ENCODE measurements at places on chromosomes 1 and 21. TPM values are rescaled to one million over a fixed set of nuclear protein-coding genes. Genes with fewer than 3 reads are reported as not detected.
A peak's percentile ranks its signal among the peaks of the same experiment; 100 is the strongest.

DNA sequence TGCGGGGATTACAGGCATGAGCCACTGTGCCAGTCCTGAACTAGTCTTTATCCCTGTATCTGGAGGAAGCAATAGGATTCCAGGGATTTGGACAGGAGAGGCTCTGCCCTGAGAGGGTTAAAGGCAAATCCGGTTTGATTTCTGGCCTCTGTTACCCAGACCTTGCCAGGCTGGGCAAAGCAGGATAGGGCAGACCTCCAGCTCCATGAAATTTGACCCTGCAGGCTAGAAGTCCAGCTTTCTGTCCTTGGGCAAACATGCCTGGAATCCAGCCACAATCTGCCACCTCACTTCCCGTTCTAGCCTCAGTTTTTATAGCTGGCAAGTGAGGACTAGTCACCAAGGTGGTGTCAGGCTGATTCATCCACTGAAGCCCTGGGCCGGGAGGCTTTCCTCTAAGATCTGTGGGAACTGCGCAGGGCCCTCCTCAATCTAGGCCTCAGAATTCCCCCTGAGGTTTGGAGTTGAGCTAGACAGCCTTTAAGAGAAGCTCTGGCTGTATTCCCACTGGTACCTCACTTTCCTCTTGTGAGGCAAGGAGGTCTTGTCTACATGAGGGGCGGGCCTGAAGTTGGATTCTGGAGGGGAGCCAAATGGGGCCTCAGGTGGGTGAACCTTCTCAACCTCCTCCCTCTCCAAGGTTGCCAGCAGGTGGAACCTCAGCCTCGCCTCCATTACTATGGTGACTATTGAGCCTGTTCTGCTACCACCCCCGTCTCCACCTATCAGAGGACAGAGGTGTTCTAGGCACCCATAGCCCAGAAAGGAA is 7.0 kb upstream of the P3R3URF start:
- H3K36me3 ChIP-seq: no peaks in the 10 kb centered on the region
- DNase-seq: no peak
- peak overlapping the region; percentile 78 for H3K27ac ChIP-seq

GRCh38 chr1:20325407-20325843 is 34.8 kb downstream of the VWA5B1 start:
- H3K27ac ChIP-seq: no peak overlapping the region
- H3K27me3 ChIP-seq: no peaks in the 10 kb centered on the region
- H3K36me3 ChIP-seq: no peaks in the 10 kb centered on the region
- no peak for DNase-seq
- H3K4me1 ChIP-seq: peaks cover 5% of the 10 kb centered on the region

DNA sequence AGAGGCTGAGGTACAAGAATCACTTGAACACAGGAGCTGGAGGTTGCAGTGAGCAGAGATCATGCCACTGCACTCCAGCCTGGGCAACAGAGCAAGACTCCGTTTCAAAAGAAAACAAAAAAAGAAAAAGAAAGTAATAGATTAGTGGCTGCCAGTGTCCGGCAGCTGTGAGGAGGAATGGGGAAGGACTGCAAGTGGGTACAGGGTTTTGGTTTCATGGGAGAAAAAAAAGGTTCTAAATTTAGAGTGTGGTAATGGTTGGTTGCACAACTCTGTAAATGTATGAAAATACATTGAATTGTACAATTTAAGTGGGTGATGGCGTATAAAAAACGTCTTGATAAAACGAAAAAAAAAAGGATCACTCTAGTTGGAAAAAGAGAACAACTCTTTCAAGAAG is 6.7 kb downstream of the TAF1A start:
- no peaks in the 10 kb centered on the region for H3K27me3 ChIP-seq
- H3K27ac ChIP-seq: no peak overlapping the region
- H3K36me3 ChIP-seq: peaks cover 14% of the 10 kb centered on the region
- no peak for DNase-seq
- H3K4me3 ChIP-seq: no peak overlapping the region
- H3K4me1 ChIP-seq: peaks cover 7% of the 10 kb centered on the region

Gene BTBD8
- 6.1 TPM for total RNA-seq

Gene SPATA46
- total RNA-seq: not detected

Gene INAVA
- 42.2 TPM for total RNA-seq

DNA sequence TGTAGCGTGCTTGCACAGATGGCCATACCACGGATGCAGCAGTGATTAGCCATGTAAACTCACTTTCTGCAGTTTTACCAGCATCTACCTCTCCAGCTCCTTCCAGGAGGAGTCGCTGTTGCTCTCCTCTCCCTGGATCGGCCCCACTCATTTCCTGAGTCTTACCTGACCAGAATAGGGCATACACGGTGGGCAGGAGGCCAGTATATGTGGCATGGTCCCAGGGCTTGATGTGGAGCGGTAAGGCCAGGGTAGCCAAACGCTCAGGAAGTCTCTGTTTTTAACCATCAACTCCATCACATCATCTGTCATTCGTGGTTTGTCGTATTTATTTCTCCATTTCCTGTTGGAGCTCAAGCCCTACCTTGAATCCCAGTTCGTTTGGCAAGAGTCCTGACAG is 163.4 kb upstream of the USP24 start:
- no peak overlapping the region for H3K4me3 ChIP-seq
- H3K27ac ChIP-seq: no peak overlapping the region
- peaks cover 9% of the 10 kb centered on the region for H3K4me1 ChIP-seq
- DNase-seq: no peak
- H3K27me3 ChIP-seq: no peaks in the 10 kb centered on the region

GRCh38 chr1:54335011-54335754 is 71.0 kb downstream of the SSBP3 start:
- no peaks in the 10 kb centered on the region for H3K36me3 ChIP-seq
- H3K27me3 ChIP-seq: no peaks in the 10 kb centered on the region
- peaks cover 70% of the 10 kb centered on the region for H3K4me1 ChIP-seq

DNA sequence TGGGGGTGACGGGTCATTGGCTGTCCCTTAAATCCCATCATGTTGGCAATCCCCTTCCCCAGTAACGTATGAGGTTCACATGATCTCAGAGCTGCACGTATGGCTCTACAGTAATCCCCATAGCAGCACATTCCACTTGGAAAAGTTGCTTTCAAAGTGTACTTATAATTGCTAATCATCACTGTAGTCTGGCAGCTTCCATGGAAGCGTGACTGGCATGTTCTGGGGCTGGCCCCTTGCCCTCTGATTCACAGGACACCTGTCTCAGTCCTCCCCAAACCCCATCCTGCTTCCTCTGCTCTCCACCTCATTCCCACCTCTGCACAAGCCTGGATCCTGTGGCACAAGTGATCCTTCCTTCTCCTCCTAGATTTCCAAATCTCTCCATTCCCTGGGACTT is 102.2 kb downstream of the TSEN15 start:
- no peak overlapping the region for H3K4me3 ChIP-seq
- peak overlapping the region; percentile 40 for H3K27ac ChIP-seq
- H3K27me3 ChIP-seq: no peaks in the 10 kb centered on the region
- peaks cover 28% of the 10 kb centered on the region for H3K4me1 ChIP-seq
- no peaks in the 10 kb centered on the region for H3K36me3 ChIP-seq

DNA sequence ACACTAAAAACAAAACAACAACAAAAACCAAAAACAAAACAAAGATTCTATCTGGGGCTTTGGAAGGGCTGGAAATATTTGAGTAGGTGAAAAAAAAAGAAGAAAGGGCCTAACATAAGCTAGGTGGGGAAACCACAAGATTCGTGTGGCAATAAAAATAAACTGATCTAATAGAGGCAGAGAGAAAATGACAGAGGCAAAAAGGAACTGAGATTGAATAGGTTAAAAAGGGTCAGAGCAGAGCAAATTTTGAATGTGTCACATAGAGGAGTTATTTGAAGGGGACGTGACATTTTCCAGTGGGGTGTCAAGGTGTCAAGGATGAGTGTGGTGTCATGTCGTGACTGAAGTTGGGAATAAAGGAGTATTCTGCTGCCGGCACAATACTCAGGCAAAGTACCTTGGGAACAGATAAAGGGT is 65.2 kb upstream of the RALGPS2 start:
- no peaks in the 10 kb centered on the region for H3K27me3 ChIP-seq
- no peak overlapping the region for H3K27ac ChIP-seq
- H3K36me3 ChIP-seq: no peaks in the 10 kb centered on the region
- H3K4me1 ChIP-seq: no peaks in the 10 kb centered on the region

Gene GPA33
- 0.74 TPM for total RNA-seq

DNA sequence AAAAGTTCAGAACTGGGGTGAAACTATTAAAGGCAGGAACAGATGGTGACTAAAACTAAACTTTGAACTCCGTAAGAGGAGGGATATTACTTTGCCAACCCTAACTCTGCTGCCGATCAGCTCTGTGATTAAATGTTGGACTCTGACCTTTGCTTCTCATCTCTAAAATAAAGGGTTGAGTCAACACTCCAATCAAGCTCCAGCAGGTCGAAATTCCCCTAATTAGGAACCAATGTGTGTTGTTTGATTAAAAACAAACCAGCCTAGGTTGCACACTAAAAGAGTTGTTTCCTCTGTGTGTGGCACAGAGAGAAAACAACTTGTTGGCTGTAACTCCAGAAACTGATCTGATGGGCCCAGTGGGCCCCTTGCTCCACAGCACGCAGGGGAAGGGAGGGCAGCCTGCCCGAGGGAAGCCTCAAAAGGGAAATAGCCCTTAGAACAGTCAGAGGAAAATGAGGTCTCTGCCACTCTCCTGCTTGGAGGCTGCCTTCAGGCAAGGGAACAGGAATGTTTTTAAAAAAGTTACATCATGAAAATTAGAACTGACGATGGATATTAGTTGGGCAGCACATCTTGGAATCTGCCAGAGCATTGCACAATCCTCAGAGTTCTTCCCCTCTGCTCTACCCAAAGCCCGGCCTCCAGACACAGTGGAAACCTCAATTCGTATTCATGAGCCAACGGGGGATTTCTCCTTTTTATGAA is 69.3 kb downstream of the KCTD3 start:
- peak overlapping the region; percentile 35 for H3K27ac ChIP-seq
- no peaks in the 10 kb centered on the region for H3K36me3 ChIP-seq
- no peak overlapping the region for H3K4me3 ChIP-seq
- H3K27me3 ChIP-seq: no peaks in the 10 kb centered on the region
- H3K4me1 ChIP-seq: peaks cover 20% of the 10 kb centered on the region

- no peaks in the 10 kb centered on the region for H3K27me3 ChIP-seq
- H3K4me1 ChIP-seq: no peaks in the 10 kb centered on the region
- no peaks in the 10 kb centered on the region for H3K36me3 ChIP-seq
- no peak overlapping the region for H3K4me3 ChIP-seq
- DNase-seq: no peak
These were observed 53.0 kb upstream of the DYNLT5 start for GRCh38 chr1:66699213-66699612.

Gene PRAMEF26
- not detected for total RNA-seq

Gene KRTAP19-3
- not detected for total RNA-seq

DNA sequence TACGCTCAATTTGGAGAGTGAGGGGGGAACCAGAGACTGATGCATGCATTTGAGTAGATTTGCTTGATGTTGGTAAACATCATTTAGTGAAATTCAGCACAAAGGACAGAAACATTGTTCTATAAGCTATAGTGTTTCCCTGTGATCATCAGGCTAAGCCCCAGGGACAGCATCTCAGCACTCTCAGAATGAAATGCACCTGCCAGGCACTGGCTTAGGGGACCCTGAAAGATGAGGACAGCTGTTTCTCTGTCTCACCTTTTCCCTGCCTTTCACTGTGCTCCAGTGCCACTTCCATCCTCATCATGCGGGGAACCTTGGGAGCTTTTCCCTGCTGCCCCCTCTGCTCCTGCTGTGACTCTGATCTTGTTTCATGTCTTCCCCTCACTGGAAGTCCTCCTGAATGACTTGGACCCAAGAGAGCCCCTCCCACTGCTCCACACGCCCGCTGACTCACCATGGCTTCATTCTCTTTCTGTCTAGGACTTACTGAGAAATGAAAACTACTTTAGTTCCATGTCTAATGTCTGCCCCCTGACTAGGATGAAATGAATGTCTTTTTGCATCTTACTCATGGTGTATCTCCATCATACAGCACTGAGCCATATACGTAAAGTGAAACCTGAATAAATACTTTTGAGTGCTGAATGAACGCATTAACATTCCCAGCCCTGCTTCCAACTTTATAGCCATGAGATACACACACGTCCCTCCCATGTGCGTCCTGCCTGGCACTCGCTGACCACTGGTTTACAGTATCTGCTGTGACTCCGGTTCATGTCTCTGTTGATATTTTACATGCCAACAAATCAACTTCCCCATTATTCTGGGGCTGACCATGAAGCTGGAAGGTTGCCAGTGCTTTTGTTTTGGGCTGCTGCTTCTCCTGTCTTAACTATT is 182.0 kb downstream of the PCP4 start:
- peak overlapping the region; percentile 0 for H3K27ac ChIP-seq
- H3K36me3 ChIP-seq: no peaks in the 10 kb centered on the region
- H3K4me1 ChIP-seq: peaks cover 8% of the 10 kb centered on the region
- no peak for DNase-seq

GRCh38 chr1:110816945-110817344 is 56.0 kb upstream of the CD53 start:
- no peak overlapping the region for H3K4me3 ChIP-seq
- H3K36me3 ChIP-seq: no peaks in the 10 kb centered on the region
- no peak overlapping the region for H3K27ac ChIP-seq
- no peak for DNase-seq
- H3K4me1 ChIP-seq: no peaks in the 10 kb centered on the region

DNA sequence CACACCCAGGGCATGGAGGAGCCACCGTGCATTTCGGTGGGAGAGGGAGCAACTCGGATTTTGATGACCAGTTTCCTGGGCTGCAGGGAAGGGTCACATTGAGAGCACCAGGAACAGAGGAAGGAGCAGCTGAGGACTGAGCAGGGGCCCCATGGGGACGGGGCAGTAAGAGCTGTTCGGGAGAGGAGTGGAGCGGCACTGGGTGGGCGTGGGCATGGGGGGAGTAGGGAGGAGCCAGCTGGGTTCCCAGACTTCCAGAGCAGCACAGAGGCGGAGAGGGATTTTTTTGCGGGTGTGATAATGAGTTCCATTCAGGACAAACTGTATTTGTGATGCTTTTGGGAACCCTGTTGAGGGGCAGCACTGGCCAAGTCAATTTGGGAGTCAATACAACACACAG is 17.4 kb upstream of the GPR153 start:
- no peaks in the 10 kb centered on the region for H3K36me3 ChIP-seq
- no peaks in the 10 kb centered on the region for H3K27me3 ChIP-seq
- H3K4me3 ChIP-seq: no peak overlapping the region

Gene S100B
- 19.9 TPM for total RNA-seq

DNA sequence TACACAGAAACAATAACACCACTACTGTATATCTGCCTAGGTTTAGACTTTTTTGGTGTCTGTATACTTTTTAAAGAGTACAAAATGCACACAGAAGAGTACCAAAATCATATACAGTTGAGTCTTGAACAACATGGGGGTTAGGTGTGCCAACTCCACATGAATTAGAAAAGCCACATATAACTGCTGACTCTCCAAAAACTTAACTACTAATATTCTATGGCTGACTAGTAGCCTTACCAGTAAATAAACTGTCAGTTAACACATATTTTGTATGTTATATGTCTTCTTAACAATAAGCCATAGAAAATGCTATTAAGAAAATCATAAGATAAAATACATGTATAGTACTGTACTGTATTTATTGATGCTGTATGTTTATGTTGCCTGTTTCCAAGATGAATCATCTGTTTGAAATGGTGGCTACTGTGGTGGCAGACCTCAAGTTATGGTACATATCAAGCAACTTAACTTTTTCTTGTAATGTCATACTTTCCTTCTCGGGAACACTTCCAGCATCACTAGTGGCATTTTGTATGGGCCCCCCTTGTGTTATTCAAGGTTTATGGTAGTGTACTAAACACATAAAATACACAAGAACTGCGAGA is 71.2 kb downstream of the LHX4 start:
- H3K36me3 ChIP-seq: no peaks in the 10 kb centered on the region
- H3K4me3 ChIP-seq: no peak overlapping the region
- H3K27ac ChIP-seq: no peak overlapping the region
- no peak for DNase-seq
- no peaks in the 10 kb centered on the region for H3K4me1 ChIP-seq

GRCh38 chr21:17560377-17561025 is 47.7 kb downstream of the CXADR start:
- H3K4me3 ChIP-seq: no peak overlapping the region
- no peaks in the 10 kb centered on the region for H3K4me1 ChIP-seq
- H3K27me3 ChIP-seq: no peaks in the 10 kb centered on the region
- H3K27ac ChIP-seq: no peak overlapping the region
- H3K36me3 ChIP-seq: no peaks in the 10 kb centered on the region
